ENCODE measurements at places on chromosomes 1 and 21.

DNA sequence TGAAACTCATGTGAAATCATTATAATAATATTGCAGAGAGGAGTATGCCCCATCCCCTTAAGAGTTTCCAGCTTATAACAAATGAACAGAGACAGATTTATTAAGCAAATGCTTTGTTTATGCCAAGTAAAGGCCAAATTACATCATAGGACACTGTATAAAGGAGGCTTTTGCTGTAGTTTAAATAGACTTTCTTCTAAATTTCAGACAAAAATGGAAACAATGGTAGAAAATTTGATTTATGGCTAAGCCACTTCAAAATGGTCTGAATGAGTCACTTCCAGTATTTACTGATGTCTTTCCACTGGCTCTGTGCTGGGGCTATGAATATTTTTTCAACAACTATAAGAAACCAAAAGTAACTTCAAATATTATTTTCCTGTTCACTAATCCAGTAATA is 81.1 kb upstream of the ST6GALNAC5 start:
- DNase-seq = no peak

DNA sequence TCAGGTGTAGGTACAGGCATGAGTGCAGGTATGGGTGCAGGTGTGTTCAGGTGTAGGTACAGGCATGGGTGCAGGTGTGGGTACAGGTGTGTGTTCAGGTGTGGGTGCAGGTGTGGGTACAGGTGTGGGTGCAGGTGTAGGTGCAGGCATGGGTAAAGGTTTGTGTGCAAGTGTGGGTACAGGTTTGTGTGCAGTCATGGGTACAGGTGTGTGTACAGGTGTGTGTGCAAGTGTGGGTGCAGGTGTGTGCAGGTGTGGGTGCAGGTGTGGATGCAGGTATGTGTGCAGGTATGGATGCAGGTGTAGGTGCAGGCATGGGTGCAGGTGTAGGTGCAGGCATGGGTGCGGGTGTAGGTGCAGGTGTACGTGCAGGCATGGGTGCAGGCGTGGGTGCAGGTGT is 79.4 kb upstream of the ACTL8 start:
- DNase-seq = no peak

DNA sequence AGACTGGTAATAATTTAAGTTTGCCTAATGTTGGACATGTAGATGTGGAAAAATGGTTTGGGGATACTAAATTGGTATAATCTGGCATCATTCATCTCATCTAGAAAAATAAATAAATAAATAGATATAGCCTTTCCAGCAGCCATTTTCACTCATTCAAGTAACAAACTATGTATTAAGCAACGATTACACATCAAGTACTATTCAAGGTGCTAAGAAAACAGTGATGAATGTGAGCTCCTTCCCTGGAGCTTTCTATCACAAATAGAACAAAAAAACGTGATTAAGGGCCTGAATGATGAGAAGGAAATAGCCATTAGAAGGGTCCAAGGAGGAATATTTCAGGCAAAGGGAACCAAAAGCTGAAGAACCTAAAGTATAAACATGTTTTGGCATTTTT is 37.1 kb downstream of the STIL start:
- DNase-seq = no peak

GRCh38 chr1:40332695-40333094 is 15.6 kb upstream of the COL9A2 start:
- no peak for DNase-seq

DNA sequence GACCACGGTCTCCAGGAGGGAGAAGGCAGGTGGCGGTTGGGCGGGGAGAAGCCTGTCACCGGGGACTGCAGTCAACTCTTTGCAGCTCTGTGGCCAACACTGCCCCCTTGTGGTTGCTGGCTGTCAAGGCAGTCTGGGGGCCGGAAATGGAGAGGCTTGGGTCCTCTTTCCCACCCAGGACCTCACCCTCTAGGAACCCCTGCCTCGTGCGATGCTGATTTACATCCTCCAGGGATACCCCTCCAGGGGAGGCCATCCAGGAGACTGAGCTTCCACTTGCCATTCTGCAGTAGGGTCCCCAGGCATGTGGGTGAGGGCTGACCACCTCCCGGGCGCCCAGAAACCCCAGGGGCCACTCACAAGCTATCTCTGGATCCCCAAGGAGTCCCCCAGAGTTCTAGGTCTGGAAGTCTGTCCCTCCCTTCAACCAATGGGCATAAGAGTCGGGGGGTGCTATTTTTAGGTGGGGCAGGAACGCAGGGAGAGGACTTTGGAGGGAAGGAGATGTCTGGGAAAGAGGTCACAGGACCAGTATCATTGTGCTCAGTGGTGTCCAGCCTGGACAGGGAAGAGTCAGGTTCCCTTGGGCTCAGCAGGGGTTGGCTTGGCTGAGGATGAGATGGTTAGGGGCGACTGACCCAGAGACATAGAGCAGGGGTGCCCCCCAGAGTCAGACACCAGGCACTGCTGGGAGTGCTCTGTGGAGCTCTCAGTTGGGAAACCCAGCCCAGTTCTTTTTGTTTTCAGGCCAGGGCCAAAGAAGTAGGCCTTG is 7.1 kb upstream of the GPR61 start:
- DNase-seq = peak; percentile 47

- DNase-seq = no peak
Observed at GRCh38 chr1:147264158-147264768, 21.8 kb downstream of the CHD1L start.

GRCh38 chr21:43854773-43855633 is 10.0 kb upstream of the AGPAT3 start:
- DNase-seq = no peak

DNA sequence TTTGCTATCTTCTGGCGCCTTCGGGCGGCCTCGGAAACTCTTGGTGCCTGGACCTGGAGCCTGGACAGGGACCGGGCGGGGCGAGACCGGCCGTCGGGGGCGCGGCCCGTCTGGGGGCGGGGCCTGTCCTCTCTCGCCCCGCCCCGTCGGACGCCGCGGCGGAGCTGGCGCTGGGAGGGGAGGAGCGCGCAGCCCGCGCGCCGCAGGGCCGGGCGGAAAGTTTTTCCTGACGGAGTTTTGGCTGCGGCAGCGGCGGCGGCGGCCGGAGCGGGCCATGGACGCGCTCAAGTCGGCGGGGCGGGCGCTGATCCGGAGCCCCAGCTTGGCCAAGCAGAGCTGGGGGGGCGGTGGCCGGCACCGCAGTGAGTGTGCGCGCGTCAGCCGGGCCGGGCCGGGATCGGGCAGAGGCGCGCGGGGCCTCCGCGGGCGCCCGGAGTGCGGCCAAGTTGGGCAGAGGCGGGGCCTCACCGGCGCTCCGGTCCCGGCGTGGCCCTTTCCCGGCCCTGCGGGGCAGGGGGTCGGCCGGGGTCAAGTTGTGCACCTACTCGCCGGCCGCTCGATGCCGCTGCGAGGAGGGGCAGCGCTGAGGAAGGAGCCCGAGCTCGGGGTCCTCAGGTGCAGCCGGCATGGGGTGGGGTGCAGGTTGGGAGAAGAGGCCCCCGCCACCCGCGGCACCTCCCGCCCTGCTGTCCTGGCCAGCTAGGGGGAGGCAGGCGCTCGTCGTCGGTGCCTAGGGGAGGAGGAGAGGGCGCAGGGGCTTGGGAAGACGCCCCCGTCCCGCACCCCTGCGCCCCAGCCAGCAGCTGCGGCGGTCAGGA is at the start of gene LDLRAP1:
LDLRAP1 (plus strand) TSS at position 182 of the 818 bp plus-strand sequence; CDS start at position 275, 93 bp downstream.
- peak; percentile 66 for DNase-seq

DNA sequence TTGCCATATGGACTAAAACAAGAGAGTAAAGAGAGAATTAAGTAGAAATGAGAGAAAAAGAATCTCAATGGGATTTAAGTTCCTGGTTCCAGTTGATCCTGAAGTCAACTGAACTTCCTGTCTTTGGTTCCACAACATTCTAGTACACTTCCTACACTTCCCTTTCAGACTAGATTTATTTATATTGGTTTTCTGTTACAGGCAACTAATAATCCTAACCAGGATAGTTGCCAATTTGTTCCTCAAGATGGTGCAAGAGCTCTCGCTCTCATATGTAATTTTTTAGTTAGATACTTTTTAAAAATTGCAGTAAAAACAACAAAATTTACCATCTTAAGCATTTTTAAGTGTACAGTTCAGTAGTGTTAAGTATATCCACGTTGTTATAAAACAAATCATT is 28.8 kb upstream of the TRIM45 start:
- DNase-seq = no peak

- no peak for DNase-seq
Observed at GRCh38 chr1:200625381-200625824, 4.9 kb upstream of the KIF14 start.

DNA sequence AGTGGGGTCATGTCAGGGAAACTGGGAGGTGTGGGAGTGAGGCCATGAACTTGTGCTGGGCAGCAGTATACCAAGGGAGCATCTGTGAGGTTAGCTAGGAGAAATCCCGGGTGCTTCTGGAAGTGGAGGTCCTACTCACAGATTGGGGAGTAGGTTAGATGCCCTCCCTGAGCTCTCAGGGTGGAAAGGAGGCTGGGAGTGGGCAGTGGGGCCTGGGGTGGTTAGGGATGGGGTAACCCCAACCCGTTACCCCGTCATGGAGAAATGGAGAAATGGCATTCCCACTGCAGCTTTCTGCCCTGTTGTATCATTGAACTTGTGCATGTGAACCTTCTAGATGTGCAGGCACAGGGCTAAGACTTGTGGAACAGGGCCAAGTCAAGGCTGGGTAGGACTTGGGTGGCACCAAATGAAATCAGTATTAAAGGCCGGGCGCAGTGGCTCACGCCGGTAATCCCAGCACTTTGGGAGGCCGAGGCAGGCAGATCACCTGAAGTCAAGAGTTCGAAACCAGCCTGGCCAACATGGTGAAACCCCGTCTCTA is 27.2 kb downstream of the EXOC8 start:
- DNase-seq = no peak

DNA sequence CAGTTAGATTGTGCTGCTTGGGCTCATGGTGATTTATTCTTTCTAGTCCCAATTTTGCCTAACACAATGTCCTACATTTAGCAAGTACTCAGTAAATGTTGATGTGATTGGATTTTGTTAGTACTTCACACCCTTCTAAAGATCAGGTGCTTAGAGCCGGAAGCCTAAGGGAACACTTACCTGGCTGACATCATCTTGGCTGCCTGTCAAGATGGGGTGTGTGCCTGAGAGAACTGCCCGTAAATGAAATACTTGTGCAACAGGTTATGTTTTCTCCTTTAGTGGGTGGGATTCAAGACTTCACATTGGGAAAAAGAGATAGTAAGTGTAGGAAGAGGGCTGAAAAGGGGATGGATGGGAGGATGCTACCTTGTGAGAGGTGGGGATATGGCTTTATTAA is 75.5 kb upstream of the MACF1 start:
- DNase-seq = no peak

GRCh38 chr1:218939095-218939494 is 234.6 kb upstream of the LYPLAL1 start:
- DNase-seq = no peak

DNA sequence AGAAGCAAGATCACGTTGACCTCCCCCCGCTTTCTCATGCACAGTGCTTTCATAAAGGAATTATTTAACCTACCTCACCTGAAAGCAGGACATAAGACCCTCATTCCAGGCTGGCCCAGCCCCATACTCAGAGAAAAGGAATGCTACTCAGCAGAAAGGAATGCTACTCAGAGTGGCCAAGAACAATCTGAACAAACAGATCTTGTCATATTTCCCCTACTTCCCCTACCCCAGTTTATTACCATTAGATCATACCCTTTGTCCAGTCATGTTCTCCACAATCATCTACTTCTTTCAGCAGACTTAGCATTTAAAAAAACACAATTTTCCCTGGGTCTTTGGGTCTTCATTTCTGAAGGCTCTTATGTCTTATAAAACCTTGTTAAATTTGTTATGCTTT is 89.8 kb downstream of the SLC16A1 start:
- no peak for DNase-seq

- no peak for DNase-seq
Observed at GRCh38 chr1:22611530-22611947, 24.9 kb upstream of the C1QA start.

DNA sequence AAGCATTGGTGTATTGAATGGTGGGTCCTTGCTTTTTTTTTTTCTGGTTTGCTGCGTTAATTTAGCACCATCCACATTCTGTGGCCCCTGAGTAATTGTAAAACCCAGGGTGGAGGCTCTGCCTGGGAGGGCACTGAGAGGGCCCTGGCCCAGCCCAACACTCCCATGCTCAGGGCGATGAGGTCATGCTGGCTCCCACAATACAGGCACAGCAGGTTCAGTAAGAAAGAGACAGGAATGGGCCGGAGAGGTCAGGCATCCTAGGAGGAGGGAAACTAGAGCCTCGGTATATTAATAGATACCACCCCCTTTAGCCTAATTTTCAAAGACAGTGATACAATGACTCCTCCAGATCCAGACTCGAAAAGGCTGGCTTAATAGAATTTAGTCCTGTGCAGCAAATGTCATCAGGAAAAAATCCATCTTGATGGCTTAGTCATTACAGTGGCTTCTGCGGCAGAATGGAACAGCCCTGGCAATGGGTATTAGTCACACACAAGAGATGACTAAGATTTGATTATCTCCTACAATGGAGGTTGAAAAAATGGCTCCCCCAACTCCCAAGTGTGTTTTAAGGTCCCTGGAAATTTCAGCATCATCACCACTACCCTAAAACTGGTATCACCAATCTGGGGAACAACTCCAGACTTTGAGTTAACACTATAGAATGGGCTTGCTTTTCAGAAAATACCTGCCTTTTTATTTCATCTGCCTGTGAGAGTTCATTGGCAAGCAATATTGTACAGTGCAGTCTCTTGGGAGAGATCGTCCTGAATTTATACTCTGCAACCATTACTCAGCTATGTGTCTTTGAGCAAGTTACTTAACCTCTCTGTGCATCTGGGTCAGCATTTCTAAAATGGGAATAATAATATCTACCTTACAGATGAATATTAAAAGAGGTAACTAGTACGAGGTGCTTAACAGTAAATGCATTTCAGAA is 43.9 kb upstream of the LYST start:
- no peak for DNase-seq

- no peak for DNase-seq
Observed at GRCh38 chr1:39196244-39197215, 8.0 kb upstream of the MACF1 start.

DNA sequence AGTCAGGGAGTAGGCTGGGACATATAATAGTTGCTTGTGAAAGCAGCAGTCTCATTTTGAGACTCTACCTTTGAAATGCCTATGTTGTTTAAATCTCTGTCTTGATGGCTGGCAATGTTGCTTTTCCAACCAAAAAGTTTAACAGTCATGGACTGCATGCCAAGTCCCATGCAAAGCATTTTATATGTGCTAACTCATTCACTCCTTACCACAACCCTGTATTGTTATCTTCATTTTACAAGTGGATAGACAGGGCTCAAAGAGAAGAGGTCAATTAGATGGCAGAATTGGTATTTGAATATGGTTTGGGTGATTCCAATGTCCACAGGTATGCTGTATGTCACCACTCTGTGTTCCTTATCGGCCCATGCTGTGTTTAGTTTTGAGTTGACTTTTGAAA is 331.4 kb upstream of the USP24 start:
- DNase-seq = no peak

GRCh38 chr21:30674312-30674711 is 31.6 kb downstream of the KRTAP20-3 start:
- DNase-seq = no peak

GRCh38 chr1:201409440-201409839 is 10.3 kb upstream of the LAD1 start:
- DNase-seq = no peak

- no peak for DNase-seq
Observed at GRCh38 chr1:15837931-15838330, 9.6 kb upstream of the SPEN start.

- DNase-seq = no peak
Observed at GRCh38 chr1:170097449-170097948, 23.0 kb upstream of the KIFAP3 start.

- no peak for DNase-seq
Observed at GRCh38 chr1:205170532-205171269, 40.8 kb downstream of the DSTYK start.

- no peak for DNase-seq
Observed at GRCh38 chr1:164635059-164635802, 76.2 kb downstream of the PBX1 start.

Measured in amygdala (tissue), 56 donors.